ENCODE measurements at places on chromosomes 12 and 14. TPM values are rescaled to one million over a fixed set of nuclear protein-coding genes. Genes with fewer than 3 reads are reported as not detected.

Gene TTC8
- 15.5 TPM for total RNA-seq

Gene GZMB
- total RNA-seq = 7.8 TPM

GRCh38 chr14:67523764-67524633 is 9.1 kb upstream of the PLEKHH1 start:
- no peak overlapping the region for H3K27ac ChIP-seq
- DNase-seq = no peak
- peaks cover 11% of the 10 kb centered on the region for H3K4me1 ChIP-seq
- no peaks in the 10 kb centered on the region for H3K36me3 ChIP-seq
- no peak overlapping the region for H3K4me3 ChIP-seq

- H3K4me3 ChIP-seq = no peak overlapping the region
- no peaks in the 10 kb centered on the region for H3K36me3 ChIP-seq
- H3K4me1 ChIP-seq = no peaks in the 10 kb centered on the region
- no peaks in the 10 kb centered on the region for H3K27me3 ChIP-seq
Observed at GRCh38 chr12:19978193-19978592, 390.1 kb upstream of the PDE3A start.

DNA sequence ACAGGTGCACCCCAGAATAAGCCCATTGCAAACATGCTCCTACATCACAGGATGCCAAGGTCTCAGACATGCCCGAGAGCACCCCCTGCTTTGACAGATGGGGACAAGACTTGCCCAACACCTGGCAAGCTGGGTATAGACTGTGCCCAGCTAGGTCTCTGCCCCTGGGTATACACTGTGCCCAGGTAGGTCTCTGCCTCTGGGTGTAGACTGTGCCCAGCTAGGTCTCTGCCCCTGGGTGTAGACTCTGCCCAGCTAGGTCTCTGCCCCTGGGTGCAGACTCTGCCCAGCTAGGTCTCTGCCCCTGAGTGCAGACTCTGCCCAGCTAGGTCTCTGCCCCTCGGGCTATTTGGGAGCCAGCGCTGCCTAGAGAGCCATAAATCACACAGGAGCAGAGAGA is 85.9 kb downstream of the CCDC88C start:
- H3K4me3 ChIP-seq = no peak overlapping the region
- H3K36me3 ChIP-seq = no peaks in the 10 kb centered on the region
- no peaks in the 10 kb centered on the region for H3K27me3 ChIP-seq
- peaks cover 3% of the 10 kb centered on the region for H3K4me1 ChIP-seq
- no peak overlapping the region for H3K27ac ChIP-seq
- no peak for DNase-seq

DNA sequence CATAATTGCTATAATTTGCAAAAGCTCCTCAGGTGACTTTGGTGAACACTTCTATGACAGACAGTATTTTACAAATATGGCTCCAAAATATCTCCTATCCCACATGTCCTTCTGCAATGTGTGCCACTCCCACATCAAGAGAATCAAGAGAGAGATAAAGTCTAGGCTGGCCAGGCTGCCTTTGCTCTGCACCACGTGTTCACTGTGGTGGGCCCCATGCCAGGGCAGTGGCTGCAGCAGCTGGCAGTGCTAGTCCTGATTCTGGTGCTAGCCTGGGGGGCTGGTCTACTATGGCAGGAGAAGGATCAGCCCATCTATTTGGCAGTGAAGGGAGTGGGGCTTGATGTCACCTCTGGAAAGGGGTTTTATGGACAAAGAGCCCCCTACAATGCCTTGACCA is 86.3 kb downstream of the DRAM1 start:
- no peak overlapping the region for H3K4me3 ChIP-seq
- H3K27ac ChIP-seq = no peak overlapping the region
- H3K27me3 ChIP-seq = no peaks in the 10 kb centered on the region
- H3K4me1 ChIP-seq = no peaks in the 10 kb centered on the region
- H3K36me3 ChIP-seq = no peaks in the 10 kb centered on the region
- DNase-seq = no peak

DNA sequence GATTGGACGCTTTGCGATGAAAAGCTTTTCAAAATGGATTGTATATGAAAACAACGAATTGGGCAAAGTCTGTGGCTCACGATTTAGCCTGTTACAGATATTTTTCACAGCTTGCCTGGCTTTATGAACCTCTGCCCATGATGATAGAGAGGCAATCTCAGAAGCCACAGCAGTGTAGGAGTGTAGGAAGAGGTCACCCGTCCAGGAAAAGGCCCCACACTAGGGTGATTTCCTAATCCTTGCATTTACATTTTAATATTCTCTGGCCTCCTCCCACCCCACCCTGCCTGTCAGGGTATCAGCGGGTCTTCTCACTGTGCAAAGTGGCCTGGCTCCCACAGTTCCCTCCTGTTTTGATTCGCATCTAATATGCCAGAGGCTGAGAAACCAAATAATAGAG is 81.8 kb upstream of the FOXN3 start:
- H3K27ac ChIP-seq = no peak overlapping the region
- peaks cover 9% of the 10 kb centered on the region for H3K36me3 ChIP-seq
- H3K4me3 ChIP-seq = no peak overlapping the region
- no peak for DNase-seq

DNA sequence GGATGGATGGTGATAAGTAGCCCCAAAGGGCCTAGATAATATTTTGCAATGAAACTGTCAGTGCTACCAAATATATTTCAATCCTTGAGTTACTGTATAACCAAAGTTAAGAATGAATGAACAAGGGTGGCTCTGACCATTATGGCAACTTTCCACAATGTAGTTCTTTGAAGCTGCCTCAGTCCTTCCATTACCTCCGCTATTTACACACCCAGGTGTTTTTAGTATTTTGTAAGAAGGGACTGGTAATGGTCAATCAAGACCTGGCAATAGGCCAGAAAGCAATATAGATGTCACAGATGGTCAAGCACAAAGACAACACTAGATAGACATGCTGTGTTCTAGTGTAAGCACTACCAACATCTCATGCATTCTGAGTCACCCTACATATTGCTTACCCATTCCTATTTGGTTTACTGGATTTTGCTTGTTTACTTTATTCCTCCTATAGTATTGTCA is 16.3 kb downstream of the DUSP16 start:
- peaks cover 7% of the 10 kb centered on the region for H3K36me3 ChIP-seq
- H3K27ac ChIP-seq = no peak overlapping the region
- H3K4me1 ChIP-seq = no peaks in the 10 kb centered on the region
- H3K27me3 ChIP-seq = no peaks in the 10 kb centered on the region
- DNase-seq = no peak

DNA sequence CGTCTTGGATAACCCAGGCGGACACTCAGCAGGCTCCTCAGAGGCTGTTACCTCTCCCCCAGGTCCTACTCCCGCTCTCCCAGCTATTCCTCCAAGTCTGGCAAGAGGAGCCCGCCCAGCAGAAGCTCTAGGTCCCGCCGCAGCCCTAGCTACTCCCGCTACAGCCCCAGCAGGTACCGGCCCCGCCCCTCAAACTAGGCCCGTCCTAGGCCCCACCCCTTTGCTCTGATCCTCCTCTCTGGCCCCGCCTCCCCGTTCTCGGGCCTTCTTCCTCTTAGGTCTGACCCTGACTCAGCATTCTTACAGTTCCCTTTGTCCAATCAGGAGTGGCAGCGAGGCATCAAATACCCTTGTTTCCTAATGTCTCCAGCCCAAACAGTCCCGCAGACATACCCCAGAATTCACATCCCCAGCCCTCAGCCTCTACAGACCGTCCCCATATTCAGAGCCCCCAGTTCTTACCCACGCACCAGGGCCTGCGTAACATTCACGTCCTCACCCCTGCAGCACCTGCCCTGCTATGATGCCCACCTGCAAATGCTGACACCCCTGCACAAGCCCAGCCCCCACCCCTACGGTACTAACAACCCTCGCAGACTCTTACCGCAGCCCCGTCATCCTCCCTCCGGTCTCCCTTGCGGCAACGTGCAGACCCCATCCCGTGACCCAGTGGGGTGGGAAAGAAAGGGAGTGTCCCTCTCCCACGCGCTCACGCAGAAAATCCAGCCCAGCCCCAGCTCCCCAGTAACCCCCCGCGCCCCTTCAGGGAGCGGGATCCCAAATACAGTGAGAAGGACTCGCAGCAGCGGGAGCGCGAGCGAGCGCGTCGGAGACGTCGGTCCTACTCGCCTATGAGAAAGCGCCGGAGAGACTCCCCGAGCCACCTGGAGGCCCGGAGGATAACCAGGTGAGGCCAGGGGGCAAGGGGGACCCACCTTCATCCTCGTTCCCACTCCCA is 25.0 kb upstream of the HSPB8 start:
- H3K36me3 ChIP-seq = no peaks in the 10 kb centered on the region
- H3K27ac ChIP-seq = no peak overlapping the region
- H3K4me1 ChIP-seq = no peaks in the 10 kb centered on the region
- no peak overlapping the region for H3K4me3 ChIP-seq
